ENCODE measurements at places on chromosomes 6 and 20.

DNA sequence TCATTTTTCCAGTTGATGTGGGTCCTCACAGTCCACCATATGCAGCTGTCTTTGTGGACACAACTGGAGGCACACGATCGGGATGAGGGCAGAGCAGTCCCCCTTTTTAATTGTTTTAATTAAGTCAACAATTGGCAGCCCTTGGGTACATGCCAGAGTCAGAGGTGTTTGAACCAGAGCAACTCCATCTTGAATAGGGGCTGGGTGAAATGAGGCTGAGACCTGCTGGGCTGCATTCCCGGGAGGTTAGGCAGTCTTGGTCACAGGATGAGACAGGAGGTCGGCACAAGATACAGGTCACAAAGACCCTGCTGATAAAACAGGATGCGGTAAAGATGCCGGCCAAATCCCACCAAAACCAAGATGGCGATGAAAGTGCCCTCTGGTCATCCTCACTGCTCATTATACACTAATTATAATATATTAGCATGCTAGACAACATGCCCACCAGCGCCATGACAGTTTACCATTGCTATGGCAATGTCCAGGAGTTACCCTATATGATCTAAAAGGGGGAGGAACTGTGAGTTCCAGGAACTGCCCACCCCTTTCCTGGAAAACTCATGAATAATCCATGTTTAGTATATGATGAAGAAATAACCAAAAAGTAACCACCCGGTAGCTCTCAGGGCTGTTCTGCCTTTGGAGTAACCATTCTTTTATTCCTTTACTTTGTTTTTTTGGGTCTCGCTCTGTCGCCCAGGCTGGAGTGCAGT is 31.8 kb upstream of the BLCAP start:
- no peak for DNase-seq

- DNase-seq = no peak
These were observed 108.2 kb upstream of the NFATC2 start for GRCh38 chr20:51650685-51651134.

DNA sequence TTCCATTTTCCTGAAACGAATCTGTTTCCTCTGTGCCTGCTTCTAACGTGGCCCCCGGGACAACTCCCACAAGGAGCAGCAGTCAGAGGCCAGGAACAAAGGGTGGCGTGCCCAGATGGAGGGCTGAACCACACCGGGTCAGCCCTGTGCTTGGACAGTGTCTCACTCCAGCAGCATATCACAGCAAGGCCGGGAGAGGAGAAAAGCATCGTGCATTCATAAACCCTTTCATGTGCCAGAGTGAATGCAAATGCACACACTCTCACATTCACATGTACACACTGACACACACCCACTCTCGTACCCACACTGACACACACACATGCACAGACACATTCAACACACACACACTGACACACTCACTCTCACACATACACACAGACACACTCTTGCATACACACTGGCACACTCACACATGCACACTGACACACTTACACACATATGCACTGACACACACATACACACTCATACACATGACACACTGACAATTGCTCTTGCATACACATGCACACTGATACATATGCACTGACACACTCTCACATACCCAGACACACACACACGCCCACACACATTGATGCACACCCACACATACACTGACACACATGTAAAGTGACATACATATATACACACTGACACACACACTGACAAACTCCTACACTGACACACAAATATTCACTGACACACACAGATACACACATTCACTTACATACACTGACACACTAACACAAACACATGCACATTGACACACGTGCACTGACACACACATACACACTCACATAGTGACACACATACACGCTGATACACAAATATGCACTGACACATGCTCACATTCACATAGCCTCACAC is 237.0 kb downstream of the LRFN2 start:
- DNase-seq = no peak

DNA sequence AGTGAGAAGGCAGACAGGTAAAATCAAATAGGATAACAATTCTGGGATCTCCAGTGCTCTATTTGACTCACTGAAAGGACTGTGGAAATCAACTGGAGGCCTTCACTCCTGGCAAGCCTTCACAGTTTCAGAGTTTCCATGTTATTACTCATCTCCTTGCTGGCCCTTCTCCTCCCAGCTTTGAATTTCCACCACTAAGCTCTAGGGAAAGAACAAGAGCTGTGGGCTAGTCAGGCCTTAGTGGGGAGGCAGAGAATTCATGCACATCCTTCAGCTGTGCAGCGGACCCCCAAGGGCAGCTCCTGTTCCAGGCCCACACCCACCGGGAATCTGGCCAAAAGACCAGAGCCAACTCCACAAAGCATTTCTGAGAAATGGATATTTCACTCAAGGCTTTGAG is 26.0 kb downstream of the MYLIP start:
- peak; percentile 86 for DNase-seq

DNA sequence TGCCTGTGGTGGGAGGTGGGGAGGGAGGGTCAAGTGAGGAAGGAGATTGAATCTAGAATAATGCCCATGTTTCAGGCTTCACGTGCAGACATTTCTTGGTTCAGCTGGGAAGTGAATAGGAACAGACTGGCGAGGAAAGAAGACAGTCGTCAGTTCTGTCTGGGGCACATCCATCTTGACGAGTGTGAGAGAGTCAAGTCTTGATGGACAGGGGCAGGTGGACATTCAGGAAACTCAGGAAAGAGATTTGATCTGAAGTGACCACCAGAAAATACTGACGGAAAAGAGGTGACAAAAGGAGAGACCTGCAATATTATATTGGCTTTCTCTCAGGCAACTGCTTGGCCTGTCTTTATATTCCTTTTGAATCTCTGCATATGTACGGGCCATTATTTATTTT is 68.6 kb downstream of the ESR1 start:
- no peak for DNase-seq

DNA sequence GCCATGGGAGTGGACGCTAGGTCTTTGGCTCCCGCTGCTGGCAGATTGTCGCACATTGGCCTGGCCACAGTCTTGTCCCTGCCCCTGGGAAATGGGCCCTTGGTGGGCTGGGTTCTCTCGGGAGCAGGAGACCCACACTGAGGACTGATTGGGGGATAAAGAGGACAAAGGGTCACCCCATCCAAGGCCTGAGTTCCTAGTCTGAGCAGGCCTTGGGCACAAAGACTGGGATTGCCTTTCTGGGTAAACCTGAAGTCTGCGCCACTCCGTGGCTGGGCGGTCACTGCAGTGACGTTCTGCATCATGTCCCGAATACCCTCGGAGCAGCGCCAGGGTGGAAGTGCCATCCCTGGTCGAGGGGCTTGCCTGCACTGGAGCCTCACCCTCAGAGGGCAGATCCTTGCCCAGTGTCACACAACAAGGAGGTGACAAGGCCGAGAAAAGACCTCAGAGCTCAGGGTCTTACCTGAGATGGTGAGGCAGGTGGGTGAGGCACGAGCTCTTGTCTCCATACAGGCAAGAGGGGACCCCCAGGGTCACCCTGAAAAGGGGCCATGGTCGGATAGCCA is 36.1 kb upstream of the ZBP1 start:
- DNase-seq = no peak

GRCh38 chr6:47651505-47651944 is 46.9 kb upstream of the ADGRF4 start:
- no peak for DNase-seq

- no peak for DNase-seq
These were observed 296.8 kb downstream of the CLIC5 start for GRCh38 chr6:45718871-45719270.

GRCh38 chr6:154529957-154530356 is 19.5 kb upstream of the CNKSR3 start:
- no peak for DNase-seq

GRCh38 chr6:69265706-69266105 is 531.1 kb downstream of the LMBRD1 start:
- DNase-seq = no peak

- no peak for DNase-seq
These were observed 126.9 kb upstream of the SCGN start for GRCh38 chr6:25525078-25525477.

- DNase-seq = no peak
These were observed 45.9 kb downstream of the CD164 start for GRCh38 chr6:109336221-109336961.

DNA sequence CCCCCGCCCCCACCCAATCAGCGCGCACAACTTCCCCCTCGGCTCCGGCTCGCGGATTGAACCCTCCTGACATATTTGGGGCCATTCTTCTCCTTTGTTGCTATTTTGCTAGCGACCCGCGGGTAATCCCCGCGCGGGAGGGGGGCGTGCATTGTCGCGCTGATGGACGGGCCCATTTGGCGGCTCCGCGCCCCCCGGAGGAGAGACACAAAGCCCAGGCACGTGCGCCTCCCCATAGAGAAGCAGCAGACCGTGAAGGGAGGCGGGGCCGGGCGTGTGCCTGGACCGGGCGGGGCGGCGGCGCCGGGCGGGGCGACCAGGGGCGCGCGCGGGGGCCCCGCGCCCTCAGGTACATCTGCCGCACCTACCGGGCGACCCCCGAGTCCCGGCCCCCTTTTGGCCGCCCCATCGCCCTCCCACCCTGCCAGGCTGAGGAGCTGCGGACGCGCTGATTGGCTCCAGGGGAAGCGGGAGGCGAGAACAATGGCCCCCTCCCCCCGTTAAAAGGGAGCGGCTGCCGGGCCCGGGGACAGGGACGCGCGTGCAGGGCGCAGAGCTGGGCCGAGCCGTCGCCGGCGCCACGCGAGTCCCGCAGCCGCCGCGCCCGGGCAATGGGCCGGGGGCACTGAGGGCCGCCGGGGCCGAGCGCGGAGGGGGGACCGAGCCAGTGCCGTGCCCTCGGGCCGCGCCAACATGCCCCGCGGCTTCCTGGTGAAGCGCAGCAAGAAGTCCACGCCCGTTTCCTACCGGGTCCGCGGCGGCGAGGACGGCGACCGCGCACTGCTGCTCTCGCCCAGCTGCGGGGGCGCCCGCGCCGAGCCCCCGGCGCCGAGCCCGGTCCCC is at the start of gene INSM1:
Gene INSM1 (plus strand): TSS at position 530 of the 843 bp plus-strand sequence. CDS start 164 bp downstream, at position 694.
- DNase-seq = no peak

- no peak for DNase-seq
These were observed 2.0 kb upstream of the NPEPL1 start for GRCh38 chr20:58690396-58691135.

DNA sequence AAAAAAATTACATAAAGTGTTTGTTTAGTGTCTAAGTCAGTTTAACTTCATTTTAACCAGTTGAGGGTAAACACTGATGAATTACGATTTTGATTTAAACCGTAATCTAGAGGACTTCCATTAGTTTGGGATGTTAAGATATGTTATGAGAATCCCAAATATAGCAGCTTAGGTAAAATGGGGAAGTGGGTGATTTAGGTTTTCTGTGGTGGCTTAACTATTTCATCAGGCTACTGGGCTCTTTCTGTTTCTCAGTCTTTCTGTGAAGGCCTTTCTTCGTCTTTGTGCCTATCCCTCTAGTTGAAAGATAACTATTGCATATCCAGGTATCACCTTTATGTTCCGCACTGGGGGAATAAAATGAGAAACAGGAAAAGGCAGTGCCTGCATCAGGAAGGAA is 27.9 kb downstream of the CENPW start:
- no peak for DNase-seq

DNA sequence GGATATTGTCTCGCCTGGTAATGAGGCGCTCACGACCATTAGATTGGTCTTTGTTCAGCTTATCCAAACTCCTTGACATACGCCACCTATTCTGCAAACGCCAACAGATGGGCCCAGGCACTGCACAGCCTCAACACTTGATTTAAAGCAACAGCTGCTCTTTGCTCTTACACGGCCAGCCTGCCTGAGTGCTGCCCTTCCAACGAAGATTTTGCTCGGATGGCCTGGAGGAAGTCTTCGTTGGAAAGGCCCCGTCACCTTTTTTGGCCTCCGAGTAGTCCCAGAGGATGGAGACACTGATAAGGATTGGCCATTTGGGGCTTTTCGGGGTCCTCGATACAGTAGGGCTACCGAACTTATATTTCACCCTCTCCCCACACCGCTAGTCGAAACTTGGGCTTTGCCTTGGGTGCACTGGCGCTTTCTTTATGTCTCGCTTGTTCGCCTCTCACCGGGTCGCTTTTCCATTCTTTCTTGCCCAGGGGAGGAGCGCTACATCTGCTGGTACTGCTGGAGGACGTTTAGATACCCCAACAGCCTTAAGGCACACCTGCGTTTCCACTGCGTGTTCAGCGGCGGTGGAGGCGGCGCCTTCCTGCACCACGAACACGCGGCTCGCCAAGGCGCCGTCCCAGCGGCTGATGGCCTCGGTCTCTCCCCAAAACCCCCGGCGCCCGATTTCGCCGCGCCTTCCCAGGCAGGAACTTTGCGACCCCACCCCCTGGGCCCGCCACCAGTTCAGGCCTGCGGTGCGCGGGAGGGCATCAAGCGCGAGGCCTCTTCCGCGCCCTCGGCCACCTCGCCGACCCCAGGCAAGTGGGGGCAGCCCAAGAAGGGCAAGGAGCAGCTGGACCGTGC is 6.1 kb downstream of the PRDM13 start:
- DNase-seq = no peak

DNA sequence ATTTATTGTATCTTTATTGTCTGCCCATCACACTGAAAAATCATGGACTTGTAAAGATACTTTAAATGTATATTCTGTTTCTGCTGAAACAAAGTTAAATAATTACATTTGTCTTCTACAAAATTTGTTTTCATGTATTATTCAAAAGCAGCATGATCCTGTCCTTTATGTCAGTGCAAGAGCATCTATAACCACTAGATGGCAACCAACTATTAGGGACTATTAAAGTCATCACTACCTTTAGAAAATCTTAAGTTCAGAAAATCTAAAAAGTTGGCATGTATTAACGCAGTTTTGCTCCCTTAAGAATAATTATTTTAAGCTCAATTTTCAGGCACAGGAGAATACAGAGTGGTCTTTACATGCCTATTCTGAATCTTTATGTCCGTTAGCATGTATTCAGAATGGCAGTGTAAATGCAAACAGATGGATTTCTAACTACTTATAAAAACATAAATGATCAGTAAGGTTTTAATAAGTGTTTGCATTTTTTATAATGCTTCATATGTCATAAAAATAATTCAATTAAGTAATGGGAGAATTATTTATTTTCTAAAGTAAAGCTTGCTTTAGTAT is 17.8 kb downstream of the TMEM30A start:
- no peak for DNase-seq

DNA sequence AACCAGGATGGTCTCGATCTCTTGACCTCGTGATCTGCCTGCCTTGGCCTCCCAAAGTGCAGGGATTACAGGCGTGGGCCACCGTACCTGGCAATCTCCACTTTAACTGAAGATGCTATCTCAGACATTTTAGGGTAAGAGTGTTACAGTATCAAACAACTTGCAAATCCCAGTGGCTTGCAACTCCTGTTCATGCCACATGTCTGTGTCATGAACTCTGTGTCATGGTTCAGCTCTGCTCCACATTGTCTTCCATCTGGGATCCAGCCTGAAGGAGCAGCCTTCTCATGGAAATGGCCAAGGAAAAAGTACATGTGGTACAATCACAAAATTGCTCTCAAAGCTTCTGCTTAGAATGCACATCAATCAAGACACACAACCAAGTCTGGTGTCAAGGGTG is 114.9 kb downstream of the MAP3K5 start:
- no peak for DNase-seq

DNA sequence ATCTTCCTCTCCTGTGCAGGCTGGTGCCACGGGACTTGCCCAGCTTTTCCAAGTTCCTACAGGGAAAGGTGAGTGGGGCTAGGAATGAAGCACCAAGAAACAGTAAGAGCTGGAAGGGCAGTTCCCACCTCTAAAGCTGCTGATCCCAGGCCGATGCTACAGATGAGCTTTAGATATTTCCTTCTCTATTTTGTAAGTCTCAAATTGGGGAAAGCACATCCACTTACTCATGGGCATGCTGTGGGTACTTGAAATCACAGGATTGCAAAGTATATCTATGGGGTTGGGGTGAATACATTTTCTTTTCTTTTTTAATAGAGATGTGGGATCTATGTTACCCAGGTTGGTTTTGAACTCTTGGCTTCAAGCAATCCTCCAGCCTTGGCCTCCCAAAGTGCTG is 3.1 kb downstream of the ZBTB2 start:
- no peak for DNase-seq

All from fibroblast of skin of left biceps (primary cell).